ENCODE measurements at places on chromosomes 2 and 18.

DNA sequence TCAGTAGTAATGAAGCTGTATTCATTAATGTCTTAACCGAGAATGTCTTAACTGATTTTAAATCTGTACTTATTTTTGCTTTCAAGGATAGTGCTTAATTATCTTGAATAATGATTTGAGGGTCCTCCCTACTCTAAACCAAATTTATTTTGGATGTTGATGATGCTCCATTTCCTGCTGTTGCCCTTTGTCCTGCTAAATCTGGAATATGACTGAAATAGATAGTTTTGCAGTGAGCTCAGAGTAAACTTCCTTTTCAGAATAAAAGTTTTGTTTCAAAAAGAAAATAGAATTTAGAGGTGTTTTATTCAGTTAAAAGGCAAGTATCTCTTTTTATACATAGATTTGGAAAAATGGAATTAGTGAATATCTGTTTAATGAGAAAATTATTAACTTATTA lies 8.1 kb downstream of the NBEAL1 start:
- DNase-seq, result no peak

- no peak for DNase-seq
Measured at GRCh38 chr2:9229470-9229820, 22.8 kb downstream of the ASAP2 start.

- DNase-seq, result no peak
Measured at GRCh38 chr18:13570216-13570615, 156.1 kb downstream of the FAM210A start.

GRCh38 chr2:25441353-25441752 lies 99.6 kb upstream of the DNMT3A start:
- DNase-seq, result no peak

DNA sequence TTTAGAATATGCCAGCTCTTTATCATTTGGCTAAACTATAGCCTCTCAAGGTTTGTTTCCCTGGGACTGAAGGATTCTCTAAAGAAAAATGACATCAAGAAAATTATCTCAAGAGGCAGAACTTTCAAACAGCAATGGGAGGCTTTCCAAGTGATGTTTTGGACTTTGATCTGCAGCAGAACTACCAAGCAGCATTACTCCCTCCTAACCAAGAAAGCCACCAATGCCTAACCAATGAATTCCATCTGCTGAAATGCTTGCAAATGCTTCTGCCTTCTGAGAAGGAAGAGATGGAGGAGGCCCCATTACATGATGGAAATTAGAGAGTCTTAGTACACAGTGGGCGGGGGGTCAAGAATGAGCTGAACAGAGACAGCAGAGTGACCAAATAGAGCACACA lies 95.1 kb upstream of the SLC35G4 start:
- no peak for DNase-seq

- DNase-seq, result no peak
Measured at GRCh38 chr2:28747714-28748113, 3.9 kb upstream of the PPP1CB start.

DNA sequence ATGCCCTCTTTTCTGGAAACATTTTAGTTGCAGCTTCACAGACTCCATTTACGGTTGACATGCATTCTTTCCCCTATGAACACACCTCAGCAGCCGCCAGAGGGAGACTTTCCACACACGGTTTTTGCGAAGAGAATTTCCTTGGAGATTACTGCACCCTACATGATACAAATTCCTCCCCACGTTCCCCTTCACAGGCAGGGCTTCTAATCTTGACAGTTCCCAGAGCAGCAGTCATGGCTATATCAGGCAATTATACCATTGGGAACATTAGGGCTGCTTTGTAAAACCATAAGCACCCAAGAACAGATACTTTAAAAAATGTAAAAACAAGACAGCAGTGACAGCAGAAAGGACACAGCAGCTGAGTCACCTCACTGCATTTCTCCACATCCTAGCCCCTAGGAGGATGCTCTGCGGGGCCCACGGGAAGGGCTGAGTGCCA lies 253.8 kb downstream of the TGIF1 start:
- DNase-seq, result no peak

DNA sequence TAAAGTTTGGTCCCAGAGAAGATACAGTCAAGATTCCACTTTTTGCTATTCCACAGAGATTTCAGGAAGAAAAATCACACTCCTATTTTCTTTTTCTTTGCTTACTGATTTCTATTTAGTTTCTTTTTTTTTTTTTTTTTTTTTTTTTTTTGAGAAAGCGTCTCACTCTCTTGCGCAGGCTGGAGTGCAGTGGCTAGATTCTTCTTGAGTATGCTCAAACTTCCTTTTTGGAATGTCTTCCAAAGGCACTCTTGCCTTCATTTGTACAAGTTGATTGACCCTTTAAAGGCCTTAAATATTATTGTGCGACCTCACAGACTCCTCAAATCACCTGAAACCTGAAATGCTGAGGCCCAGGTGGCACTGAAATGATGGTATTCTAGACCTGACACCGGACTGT lies 9.6 kb downstream of the SCN1A start:
- DNase-seq, result no peak

- DNase-seq, result no peak
Measured at GRCh38 chr2:167475791-167476190, 587.5 kb downstream of the XIRP2 start.

DNA sequence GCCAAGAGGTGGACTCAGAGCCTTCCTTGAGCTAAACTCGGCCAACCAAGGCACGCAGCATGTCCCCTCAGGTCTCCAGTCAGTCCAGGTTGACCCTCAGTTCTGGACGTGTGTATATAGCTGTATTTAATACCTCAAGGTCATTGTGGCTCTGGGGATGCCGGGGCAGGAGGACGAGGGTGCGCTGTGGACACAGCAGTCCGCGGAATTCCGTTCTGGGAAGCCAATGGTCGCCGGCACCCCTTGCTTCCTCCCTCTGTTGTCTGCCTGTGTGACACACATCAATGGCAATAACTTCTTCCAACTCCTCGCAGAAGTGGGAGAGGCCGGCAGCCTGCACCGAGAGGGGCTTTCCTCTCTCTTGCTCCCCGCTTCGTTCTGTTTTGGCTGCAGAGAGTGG lies 27.7 kb downstream of the LBH start:
- no peak for DNase-seq

DNA sequence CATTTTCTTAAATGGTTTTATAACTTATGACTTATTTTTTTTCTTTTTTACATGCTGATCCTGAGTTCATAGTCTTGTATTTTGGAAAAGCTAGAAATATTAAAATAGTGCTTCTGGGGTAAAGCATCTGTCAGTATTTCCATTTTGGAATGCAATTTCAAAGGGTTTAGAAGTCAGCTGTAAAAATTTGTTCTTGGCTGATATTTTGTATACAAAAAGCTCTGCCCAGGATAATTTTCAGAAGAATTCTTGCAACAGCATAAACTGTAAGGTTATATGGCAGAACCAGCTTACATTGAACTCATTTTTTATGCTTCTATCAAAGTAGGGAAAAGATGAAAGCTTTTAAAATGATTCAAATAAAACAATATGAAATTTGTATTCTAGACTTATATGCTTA lies 97.4 kb downstream of the DIS3L2 start:
- no peak for DNase-seq

DNA sequence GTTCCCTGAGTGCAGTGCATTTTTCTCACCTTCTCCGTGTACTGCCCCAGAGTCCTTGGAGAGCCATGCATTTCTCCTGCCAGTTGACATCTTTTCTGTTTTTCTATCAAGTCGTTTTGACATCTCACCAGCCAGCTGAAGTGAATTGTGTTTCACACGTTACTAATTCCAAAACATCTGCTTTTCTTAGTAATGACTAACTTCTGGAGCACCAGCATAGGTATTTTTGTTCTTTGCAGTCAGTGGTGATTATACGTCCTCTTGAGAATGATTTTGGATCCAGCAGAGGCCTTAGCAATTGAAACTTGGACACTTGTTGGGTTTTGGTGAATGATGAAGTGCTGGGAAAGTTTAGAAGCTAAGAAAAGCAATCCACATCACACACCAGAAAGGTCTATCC lies 112.5 kb downstream of the PIK3C3 start:
- DNase-seq, result no peak

GRCh38 chr18:63342206-63342605 lies 22.6 kb upstream of the BCL2 start:
- no peak for DNase-seq

- DNase-seq, result no peak
Measured at GRCh38 chr2:5596868-5597267, 95.3 kb upstream of the SOX11 start.

DNA sequence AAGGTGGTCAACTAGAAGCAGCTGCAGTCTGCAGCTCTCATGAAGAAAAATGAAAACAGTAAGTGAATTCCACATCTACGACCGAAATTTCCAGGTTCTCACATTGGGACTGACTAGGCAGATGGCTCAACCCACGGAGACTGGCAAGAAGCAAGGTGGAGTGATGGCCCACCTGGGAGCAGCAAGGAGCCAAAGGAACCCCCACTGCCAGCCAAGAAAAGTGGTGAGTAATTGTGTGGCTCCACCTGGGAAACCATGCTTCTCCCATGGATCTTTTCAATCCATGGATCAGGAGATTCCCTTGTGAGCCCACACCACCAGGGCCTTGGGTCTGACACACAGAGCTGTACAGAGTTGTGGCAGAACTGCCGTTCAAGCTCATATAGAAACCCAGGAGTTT lies 64.0 kb downstream of the ZSWIM2 start:
- DNase-seq, result no peak

- no peak for DNase-seq
Measured at GRCh38 chr2:144495227-144496091, 24.5 kb downstream of the ZEB2 start.

DNA sequence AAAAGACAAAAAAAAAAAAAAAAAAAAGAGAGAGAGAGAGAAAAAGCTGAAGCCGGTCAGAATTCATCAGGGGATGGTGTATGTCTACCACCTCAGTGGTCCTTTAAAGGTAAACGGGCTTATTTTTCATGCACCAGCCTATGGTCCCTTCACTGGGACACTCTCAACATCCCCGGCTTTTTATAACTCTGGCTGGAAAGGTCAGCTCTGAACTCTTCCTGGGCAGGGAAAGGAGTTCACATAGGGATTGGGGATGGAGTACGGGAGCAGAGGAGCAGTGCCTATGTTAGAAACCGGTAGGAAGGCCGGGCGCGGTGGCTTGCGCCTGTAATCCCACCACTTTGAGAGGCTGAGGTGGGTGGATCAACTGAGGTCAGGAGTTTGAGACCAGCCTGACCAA lies 10.3 kb upstream of the MALT1 start:
- DNase-seq, result no peak

- no peak for DNase-seq
Measured at GRCh38 chr2:214515111-214515510, 104.3 kb downstream of the VWC2L start.

DNA sequence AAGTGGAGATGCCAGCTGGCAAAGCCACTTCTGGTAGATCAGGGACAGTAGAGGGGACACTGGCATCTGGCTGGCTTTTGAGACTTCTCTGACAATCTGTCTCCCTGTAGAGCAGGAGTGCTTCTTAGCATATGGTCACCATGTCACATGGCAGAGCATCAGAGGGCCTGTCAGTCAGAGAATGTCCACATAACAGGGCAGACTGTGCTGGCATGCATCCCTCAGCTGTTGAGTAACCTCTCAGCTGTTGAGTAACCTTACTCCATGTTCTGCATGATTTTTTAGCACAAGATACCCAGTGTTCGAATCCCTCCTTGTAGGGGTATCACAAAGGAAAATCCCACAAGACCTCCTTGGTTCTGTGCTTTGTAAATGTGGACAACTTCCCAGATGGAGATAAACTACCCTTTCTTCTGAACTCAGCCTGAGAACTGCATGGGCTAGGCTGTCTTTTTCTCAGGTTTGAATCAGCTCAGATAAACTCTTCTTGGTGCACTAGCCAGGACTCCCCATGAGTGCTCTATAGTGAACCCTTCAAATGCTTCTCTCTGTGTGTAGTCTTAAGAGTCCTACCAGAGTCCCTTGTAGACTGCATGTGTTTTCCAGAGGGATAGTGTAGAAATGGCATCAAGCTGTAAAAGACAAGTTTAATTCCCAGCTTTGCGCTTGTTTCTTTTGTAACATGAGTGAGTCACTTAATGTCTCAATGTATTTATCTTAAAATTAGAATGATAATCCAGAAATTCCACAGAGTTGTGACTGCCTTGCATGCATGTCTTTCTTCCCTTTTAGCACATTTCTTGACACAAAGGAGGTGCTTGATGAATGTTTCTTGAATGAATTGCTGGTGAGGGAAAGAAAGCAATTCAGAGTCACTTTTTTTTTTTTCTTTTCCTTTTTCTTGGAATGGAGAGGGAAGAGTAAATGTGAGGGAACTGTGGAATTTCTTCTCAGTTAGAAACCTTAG lies 442.3 kb upstream of the HNMT start:
- DNase-seq, result no peak

GRCh38 chr18:69000366-69000765 lies 202.5 kb downstream of the CCDC102B start:
- DNase-seq, result no peak

GRCh38 chr2:219645631-219646527 lies 18.4 kb downstream of the SLC4A3 start:
- no peak for DNase-seq

GRCh38 chr2:164711766-164712138 lies 90.5 kb upstream of the GRB14 start:
- DNase-seq, result no peak

GRCh38 chr2:100833331-100833730 lies 13.4 kb downstream of the NPAS2 start:
- no peak for DNase-seq

- peak; percentile 12 for DNase-seq
Measured at GRCh38 chr2:174634130-174635014, 36.8 kb upstream of the WIPF1 start.

DNA sequence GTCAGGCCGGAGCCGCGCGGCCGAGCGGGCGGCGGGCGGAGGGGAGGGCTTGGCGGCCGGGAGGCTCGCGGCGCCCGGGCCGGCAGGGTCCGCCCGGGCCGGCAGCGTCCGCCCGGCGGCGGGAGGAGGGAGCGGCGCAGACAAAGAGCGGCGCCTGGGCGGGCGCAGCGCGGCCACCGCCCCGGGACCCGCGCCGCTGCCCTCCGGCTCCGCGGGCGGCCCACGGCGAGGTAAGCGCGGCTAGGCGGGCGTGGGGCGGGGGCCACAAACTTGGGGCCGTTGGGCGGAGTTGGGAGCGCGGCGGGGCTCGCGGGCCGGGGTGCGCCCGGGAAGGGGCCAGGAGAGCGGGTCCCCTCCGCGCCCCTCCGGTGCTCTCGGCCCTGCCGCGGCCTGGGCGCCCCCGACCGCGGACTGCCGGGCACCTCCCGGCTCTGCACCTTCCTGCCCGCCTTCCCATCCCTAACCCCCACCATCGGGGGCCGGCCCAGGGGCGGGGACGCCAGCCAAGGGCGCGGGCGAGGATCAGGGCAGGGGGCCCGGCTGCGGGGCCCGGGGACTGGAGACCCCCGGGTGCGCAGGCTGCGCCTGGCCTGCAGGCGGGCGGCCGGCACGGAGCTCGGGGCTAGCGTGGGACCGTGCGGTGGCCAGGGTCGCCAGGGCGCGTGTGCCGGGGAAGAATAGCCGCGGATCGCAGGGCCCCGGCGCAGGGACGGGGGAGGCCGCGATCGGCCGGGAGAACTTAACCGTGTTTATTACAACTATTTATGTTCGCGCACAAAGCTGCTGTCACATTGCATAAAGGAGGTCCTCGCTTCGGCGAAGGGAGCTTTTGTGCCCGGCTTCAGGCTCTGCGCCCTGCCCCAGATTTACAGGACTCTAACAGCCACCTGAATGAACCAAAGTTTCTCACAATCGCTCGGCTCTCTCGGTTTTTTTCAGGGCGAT lies at the start of gene NCK2:
TSS of gene NCK2 (plus strand) at position 4 of the 945 bp plus-strand sequence. CDS start 110,152 bp downstream, outside the sequence.
- no peak for DNase-seq

GRCh38 chr2:128801576-128801975 lies 482.9 kb upstream of the HS6ST1 start:
- no peak for DNase-seq
